ENCODE measurements at places on chromosomes 1 and 21. TPM values are rescaled to one million over a fixed set of nuclear protein-coding genes. Genes with fewer than 3 reads are reported as not detected.
A peak's percentile ranks its signal among the peaks of the same experiment; 100 is the strongest.

GRCh38 chr1:102586022-102586421 is 522.3 kb downstream of the COL11A1 start:
- H3K4me1 ChIP-seq = no peaks in the 10 kb centered on the region
- no peaks in the 10 kb centered on the region for H3K36me3 ChIP-seq
- no peak overlapping the region for H3K4me3 ChIP-seq
- H3K27ac ChIP-seq = no peak overlapping the region
- H3K27me3 ChIP-seq = no peaks in the 10 kb centered on the region

GRCh38 chr1:118421868-118422350 is 236.9 kb upstream of the SPAG17 start:
- no peaks in the 10 kb centered on the region for H3K4me1 ChIP-seq
- DNase-seq = no peak
- no peaks in the 10 kb centered on the region for H3K27me3 ChIP-seq
- no peak overlapping the region for H3K27ac ChIP-seq

DNA sequence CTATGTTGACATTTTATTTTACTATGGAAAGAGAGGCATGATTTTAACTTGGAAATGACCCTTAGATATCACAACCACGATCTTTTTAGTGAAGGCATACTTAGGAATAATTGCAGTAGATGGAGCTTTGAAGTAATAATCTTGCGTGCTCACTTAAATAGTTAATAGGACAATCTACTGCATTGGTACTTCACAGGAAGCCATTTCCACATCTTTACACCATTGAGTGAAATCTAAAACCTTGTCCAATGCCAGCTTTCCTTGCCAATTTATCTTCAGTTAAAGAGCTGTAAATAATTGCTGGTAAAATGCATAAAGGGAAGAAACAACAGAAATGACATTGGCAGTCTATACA is 586.3 kb downstream of the ADGRL2 start:
- DNase-seq = no peak
- H3K4me1 ChIP-seq = no peaks in the 10 kb centered on the region
- H3K27me3 ChIP-seq = no peaks in the 10 kb centered on the region
- no peak overlapping the region for H3K27ac ChIP-seq

- H3K27ac ChIP-seq = no peak overlapping the region
- no peaks in the 10 kb centered on the region for H3K4me1 ChIP-seq
- H3K36me3 ChIP-seq = no peaks in the 10 kb centered on the region
- H3K27me3 ChIP-seq = no peaks in the 10 kb centered on the region
Measured at GRCh38 chr1:231808990-231809389, 182.4 kb downstream of the DISC1 start.

DNA sequence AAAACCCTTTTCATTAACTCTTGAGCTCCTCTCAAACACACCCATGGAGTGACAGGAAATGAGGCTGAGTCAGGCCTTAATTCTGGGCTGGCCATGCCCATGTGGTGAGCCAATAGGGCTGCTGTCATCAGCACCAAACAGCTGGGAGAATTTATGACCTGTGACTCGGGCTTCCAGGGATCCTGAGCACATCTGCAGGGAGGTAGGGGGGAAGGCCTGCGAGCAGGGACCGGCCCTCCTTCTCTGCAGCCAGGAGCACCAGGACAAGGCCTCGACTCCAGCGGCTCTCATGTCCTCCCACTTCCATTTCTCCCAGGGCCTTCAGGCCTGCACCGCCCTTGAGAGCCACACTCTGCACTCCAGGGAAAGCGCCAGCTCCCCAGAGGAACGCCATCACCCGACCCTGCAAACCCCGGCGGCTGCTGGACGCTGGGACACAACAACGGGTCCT is 14.6 kb downstream of the RIPK4 start:
- no peaks in the 10 kb centered on the region for H3K27me3 ChIP-seq
- H3K4me3 ChIP-seq = no peak overlapping the region
- H3K36me3 ChIP-seq = peaks cover 41% of the 10 kb centered on the region
- DNase-seq = no peak
- peak overlapping the region; percentile 65 for H3K27ac ChIP-seq

DNA sequence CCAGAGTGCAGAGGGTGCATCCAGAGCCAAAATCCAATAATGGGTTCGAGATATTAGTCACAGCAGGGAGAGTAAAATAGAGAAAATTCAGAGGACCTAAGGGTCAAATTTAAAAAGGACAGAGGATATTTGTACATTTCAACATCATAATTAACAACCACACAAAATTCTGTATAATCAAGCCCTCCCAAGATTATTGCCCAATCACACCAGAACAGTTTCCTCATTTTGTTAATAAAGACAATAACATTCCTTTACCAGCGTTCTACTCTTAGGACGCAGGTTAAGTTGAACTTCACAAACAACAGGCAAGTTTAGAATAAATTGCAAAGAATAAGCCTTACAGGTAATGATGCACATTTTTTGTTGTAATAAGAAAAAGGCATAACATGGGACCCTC is 462.8 kb downstream of the PTPRC start:
- no peak for DNase-seq
- H3K4me1 ChIP-seq = no peaks in the 10 kb centered on the region
- H3K4me3 ChIP-seq = no peak overlapping the region
- no peaks in the 10 kb centered on the region for H3K36me3 ChIP-seq

DNA sequence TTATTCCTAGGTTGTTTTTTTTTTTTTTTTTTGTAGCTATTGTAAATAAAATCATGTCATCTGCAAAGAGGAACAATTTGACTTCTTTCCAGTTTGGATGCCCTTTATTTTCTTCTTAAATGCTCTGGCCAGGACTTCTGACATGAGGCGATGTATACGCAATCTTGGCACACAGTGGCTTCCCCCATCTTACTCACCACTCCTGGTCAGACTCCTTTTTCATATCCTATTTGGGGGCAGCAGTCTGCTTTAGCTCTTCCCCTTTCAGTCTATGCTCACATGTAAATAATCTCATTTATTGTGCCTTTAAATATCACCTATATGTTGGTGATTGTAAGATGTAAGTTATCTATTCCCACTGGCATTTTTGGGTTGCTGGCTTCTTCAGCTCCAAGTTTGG is 56.1 kb downstream of the SLAMF6 start:
- H3K4me1 ChIP-seq = no peaks in the 10 kb centered on the region
- H3K27me3 ChIP-seq = no peaks in the 10 kb centered on the region
- H3K36me3 ChIP-seq = no peaks in the 10 kb centered on the region
- no peak for DNase-seq

- H3K4me1 ChIP-seq = no peaks in the 10 kb centered on the region
- peaks cover 57% of the 10 kb centered on the region for H3K27me3 ChIP-seq
- no peak overlapping the region for H3K27ac ChIP-seq
- H3K4me3 ChIP-seq = no peak overlapping the region
Measured at GRCh38 chr21:44894687-44895302, 21.3 kb upstream of the PTTG1IP start.

- no peak overlapping the region for H3K27ac ChIP-seq
- peak; percentile 67 for DNase-seq
- H3K27me3 ChIP-seq = no peaks in the 10 kb centered on the region
- no peaks in the 10 kb centered on the region for H3K36me3 ChIP-seq
- H3K4me3 ChIP-seq = no peak overlapping the region
Measured at GRCh38 chr1:6960291-6960811, 175.1 kb downstream of the CAMTA1 start.

DNA sequence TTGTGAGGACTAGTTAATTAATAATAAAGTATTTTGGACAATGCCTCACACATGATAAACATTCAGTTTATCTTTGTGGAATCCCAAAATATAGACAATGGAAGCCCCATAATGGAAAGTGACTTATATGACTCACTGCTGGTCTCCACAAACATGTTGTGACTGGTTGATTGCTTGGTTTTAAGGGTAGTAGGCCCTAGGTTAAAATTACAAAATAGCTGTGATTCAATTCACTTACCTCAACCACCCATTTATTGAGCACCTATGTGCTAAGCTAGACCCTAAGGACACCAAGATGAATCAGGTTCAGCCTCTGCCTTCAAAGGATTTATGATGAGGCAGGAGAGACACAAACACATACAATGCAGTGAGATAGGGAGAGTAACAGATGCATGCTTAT is 42.4 kb downstream of the KANK4 start:
- no peaks in the 10 kb centered on the region for H3K4me1 ChIP-seq
- H3K36me3 ChIP-seq = no peaks in the 10 kb centered on the region
- H3K27ac ChIP-seq = no peak overlapping the region
- H3K4me3 ChIP-seq = no peak overlapping the region
- DNase-seq = no peak

DNA sequence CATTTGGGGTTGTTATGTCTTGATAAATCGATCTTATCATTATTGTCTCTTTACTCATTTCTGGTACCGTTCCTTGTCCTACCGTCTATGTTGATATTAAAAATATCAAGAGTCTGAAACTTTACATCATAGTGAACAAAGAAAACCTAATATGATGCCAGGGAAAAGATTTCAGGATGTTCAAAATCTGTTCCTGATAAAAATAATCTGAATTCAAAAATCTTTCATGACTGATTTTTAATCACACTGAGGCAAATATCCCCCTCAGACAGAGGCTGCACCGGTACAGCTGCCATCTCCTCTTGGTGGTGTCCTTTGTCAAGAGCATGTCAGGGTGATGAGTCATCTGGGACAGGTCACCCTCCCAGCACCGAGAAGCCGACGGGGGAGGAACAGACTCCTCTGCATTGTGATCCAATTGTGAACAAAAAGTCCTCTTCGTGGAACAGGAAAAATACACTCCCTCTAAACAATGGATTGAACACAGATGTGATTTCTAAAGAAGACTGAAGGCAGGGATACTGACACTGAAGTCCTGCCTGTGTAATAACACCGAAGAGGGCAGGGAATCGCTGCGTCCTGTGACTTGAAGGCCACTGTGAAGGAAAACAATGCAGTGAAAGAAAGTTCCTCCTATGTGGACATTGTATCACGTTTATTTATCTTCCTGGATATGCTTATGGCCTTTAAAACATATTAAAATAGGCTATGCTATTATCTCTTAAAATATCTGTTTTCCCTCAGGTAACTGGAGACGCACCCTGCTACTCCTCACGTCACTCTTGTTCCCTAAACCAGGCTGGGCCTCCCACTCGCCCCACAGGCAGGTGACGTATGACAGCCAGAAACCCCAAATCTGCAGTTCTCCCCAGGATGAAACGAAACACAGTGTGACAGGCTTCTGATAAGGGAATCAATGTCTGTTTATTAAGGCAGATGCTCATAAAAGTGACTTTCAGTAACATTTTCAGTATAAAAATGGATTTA is 4.3 kb upstream of the SPATC1L start:
- no peaks in the 10 kb centered on the region for H3K4me1 ChIP-seq
- DNase-seq = no peak
- H3K4me3 ChIP-seq = no peak overlapping the region
- peak overlapping the region; percentile 36 for H3K27ac ChIP-seq
- peaks cover 44% of the 10 kb centered on the region for H3K36me3 ChIP-seq

- H3K27me3 ChIP-seq = peaks cover 65% of the 10 kb centered on the region
- DNase-seq = no peak
- no peak overlapping the region for H3K27ac ChIP-seq
- no peaks in the 10 kb centered on the region for H3K36me3 ChIP-seq
Measured at GRCh38 chr1:18174037-18174436, 66.4 kb downstream of the IGSF21 start.

- no peak overlapping the region for H3K4me3 ChIP-seq
- H3K27ac ChIP-seq = no peak overlapping the region
- H3K27me3 ChIP-seq = no peaks in the 10 kb centered on the region
- H3K4me1 ChIP-seq = no peaks in the 10 kb centered on the region
- DNase-seq = no peak
- no peaks in the 10 kb centered on the region for H3K36me3 ChIP-seq
Measured at GRCh38 chr1:217369271-217369981, 261.5 kb downstream of the GPATCH2 start.

GRCh38 chr1:109733236-109733870 is 7.5 kb downstream of the GSTM3 start:
- DNase-seq = no peak
- H3K27ac ChIP-seq = peak overlapping the region; percentile 37
- peaks cover 21% of the 10 kb centered on the region for H3K4me1 ChIP-seq
- H3K36me3 ChIP-seq = peaks cover 17% of the 10 kb centered on the region

DNA sequence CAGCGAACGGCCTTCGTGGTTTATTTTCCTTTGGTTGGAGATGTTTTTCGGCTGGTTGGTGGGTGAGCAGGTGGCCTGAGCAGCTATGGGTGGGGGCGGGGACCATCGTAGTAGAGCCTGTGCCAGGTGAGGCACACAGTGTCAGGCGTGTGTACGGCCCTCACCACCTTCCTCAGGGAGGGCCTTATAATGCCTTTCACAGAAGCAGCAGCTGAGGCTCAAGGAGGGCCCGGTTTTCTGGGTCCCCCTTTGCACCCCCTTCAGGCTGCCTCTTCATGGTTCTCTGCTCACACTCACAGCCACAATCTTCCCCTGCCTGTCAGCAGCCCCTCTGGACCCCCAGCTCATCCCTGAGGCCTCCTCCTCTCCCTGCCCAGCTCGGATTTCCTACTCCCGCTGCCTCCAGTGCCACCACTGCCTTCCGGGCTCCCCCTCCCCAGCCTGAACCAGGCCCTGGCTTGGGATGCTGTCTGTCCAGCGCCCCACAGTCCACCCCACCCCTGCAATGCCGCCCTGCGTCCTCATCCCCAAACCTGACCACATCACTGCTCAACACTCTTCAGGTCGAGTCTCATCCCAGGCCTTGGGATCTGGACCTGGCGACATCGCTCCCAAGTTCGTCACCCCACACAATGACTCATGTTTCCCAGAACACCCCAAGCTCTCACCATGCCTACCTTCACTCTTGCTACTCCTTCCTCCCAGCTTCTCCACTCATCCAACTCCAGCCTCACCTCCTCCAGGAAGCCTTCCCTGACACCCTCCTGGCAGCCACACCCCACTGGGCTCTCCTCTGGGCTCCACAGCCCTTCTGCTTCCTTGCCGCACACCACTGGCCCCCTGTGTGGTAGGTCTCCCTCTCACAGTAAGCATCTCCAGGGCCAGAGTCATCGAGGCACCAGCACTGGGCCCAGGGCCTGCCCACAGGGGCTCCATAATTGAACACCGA is 53.9 kb downstream of the DMRTB1 start:
- no peaks in the 10 kb centered on the region for H3K36me3 ChIP-seq
- no peak for DNase-seq
- H3K27ac ChIP-seq = no peak overlapping the region
- H3K4me1 ChIP-seq = no peaks in the 10 kb centered on the region
- H3K4me3 ChIP-seq = no peak overlapping the region
- no peaks in the 10 kb centered on the region for H3K27me3 ChIP-seq

- H3K36me3 ChIP-seq = no peaks in the 10 kb centered on the region
- H3K4me1 ChIP-seq = peaks cover 21% of the 10 kb centered on the region
- H3K4me3 ChIP-seq = no peak overlapping the region
- H3K27me3 ChIP-seq = no peaks in the 10 kb centered on the region
Measured at GRCh38 chr1:63971557-63971956, 197.7 kb downstream of the ROR1 start.

Gene PLA2G2C
- total RNA-seq = 0.73 TPM

Gene STX12
- total RNA-seq = 94.2 TPM

Gene FTCD
- total RNA-seq = 6.7 TPM

Gene PTGFR
- total RNA-seq = 0.72 TPM

Gene TMEM51
- 12.3 TPM for total RNA-seq

Gene ERVH48-1
- not detected for total RNA-seq

Gene TXNIP
- total RNA-seq = 3,386 TPM

Gene LIN28A
- total RNA-seq = not detected

Data from stomach (tissue), 19 donors.